Mesothelial cell of epicardium (in vitro differentiated cells): ENCODE measurements at places on chromosomes 4 and X. TPM values are rescaled to one million over a fixed set of nuclear protein-coding genes. Genes with fewer than 3 reads are reported as not detected.

GRCh38 chr4:126798214-126798613 lies 834.5 kb upstream of the INTU start:
- no peak for DNase-seq
- no peak overlapping the region for H3K4me3 ChIP-seq
- H3K27me3 ChIP-seq: no peaks in the 10 kb centered on the region
- no peaks in the 10 kb centered on the region for H3K36me3 ChIP-seq
- H3K4me1 ChIP-seq: peaks cover 10% of the 10 kb centered on the region
- no peak overlapping the region for H3K27ac ChIP-seq

DNA sequence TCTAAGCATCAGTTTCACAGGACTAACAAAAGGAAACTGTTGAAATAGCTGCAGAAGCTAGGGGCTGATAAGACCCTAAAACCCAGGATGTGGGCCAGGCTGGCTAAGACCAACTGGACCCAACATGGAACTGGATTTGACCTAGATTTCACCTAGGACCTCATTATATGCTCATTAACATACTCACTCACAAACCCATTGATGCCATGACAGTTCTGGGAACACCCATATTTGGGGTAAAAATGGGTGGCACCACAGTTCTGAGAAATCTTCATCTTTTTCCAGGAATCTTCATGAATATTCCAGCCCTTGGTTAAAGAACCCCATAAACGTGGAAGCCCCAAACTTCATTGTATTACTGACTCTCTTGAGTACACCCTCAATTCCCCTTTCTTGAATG lies 41.1 kb downstream of the HSD17B13 start:
- H3K27ac ChIP-seq: no peak overlapping the region
- peaks cover 2% of the 10 kb centered on the region for H3K27me3 ChIP-seq
- no peaks in the 10 kb centered on the region for H3K4me1 ChIP-seq
- DNase-seq: no peak
- H3K4me3 ChIP-seq: no peak overlapping the region
- no peaks in the 10 kb centered on the region for H3K36me3 ChIP-seq

- H3K27ac ChIP-seq: no peak overlapping the region
- H3K36me3 ChIP-seq: peaks cover 1% of the 10 kb centered on the region
- no peaks in the 10 kb centered on the region for H3K4me1 ChIP-seq
- DNase-seq: no peak
- H3K27me3 ChIP-seq: no peaks in the 10 kb centered on the region
Observed at GRCh38 chrX:20019672-20020365, 29.0 kb upstream of the BCLAF3 start.

Gene SNCA
- total RNA-seq: 14.8 to 18.3 TPM (median 15.7 TPM) in 3 replicates
